Esophagus muscularis mucosa (tissue), 4 donors: ENCODE measurements at places on chromosomes 7 and 10.

- no peak for DNase-seq
Measured at GRCh38 chr10:109941236-109941862, 18.0 kb upstream of the XPNPEP1 start.

GRCh38 chr7:144534196-144534595 is 130.7 kb upstream of the NOBOX start:
- no peak for DNase-seq

DNA sequence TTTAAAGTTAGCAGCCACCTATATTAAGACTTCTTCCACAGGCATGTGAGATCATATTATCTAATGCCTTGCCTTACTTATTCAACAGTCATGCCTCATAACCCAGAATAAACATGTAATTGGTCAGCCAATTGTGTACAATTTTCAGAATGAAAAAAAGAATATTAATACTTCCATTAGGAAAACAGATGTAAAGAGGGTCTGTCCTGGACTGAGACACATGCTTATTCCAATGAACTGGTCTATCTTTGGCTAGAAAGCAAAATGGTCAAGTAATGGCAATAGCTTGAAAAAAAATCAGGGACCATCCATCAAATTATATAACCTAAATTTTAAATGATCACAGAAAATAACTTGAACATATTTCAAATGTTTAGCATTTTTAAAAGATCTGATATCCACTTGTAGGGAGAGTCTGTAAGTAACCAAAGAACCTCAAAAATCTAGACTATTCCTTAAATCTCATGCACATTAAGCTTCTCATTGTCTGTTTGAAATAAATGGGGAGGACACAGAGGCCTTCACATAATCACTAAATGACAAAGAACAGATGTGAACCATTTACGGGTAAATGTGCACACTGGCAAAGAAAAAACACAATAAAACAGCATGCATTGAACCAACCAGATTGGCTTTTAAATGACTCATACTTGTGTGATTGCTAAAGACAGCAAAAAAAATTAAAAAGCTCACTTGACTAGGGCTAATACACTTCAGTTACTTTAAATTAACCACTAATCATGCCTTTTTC is 568.8 kb upstream of the PCDH15 start:
- no peak for DNase-seq

DNA sequence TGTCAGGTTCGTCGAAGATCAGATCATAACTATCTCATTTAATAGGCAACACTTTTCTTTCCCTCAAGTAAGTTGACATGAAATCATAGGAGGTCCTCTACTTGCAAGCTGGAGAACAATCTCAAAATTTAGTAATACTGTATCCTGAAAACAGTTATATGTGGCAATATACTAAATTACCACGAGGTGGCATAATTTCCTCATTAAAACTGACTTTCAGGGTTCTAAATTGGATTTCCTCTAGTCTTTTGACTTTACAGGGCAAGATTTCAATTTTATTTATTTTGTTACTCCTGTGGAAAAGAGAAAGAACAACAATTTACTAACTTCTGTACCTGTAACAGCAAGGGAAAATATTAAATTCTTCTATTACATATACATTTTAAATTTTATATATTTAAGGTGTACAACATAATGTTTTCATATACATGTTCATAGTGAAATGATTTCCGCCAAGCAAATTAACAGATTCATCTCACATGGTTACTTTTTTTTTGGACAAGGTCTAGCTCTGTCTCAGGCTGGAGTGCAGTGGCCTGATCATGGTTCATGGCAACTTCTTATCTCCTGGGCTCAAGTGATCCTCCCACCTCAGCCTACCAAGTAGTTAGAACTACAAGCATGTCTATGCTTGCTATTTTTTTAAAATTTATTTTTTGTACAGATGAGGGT is 53.4 kb upstream of the CYP2C18 start:
- no peak for DNase-seq

DNA sequence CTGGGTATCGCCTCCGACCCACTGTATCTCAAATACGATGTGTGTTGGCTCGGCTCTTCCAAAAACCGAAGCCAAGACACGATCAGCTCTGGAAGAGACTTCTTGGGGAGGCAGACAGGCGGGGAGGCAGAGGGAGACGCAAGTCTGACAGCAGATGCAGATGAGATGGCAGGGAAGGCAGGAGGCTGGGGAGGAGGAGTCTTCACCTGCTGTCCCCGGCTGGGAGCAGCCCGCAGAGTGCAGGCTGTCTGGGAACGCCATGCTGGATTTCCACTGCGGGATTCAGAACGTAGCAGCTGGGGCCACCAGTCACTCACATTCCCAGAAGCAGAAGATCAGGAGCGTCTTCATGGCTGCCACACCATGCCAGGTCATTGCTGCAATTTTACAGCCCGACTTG is 29.4 kb downstream of the CTBP2 start:
- DNase-seq: no peak

DNA sequence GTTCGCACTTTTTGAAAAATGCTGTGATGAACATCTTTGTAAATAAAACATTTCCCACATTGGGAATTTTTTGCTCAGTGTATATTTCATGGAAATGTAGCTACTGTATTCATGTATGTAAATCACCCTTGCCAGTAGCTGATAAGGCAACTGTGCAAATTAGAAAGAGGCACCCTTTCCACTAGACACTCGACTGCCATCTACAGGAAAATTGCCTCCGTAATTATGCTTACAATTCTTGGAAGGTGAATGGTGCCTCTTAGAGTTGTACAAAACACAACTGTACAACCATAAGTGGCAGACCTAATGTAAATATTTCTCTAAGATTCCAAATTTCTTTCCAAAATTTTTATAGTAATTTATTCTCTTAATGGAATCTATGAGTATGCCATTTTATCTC is 491.7 kb downstream of the CCSER2 start:
- no peak for DNase-seq

DNA sequence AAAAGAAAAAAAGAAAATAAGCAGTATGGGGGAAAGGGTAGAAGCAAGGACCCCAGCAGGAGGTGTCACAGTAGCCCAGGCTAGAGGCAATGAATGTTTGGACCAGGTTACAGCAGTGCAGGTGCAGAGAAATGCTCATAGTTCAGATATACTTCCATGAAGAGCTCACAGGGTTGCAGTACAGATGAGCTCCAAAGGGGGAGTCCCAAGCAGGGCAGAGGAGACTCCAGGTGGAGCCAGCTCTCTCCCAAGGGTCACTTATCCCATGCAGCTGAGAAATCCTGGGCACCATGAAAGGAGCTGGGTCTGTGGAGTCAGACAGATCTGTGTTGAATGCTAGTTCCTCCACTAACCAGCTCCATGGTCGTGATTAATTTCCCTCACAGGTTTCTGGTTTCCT is 174.9 kb downstream of the C7orf25 start:
- DNase-seq: no peak

DNA sequence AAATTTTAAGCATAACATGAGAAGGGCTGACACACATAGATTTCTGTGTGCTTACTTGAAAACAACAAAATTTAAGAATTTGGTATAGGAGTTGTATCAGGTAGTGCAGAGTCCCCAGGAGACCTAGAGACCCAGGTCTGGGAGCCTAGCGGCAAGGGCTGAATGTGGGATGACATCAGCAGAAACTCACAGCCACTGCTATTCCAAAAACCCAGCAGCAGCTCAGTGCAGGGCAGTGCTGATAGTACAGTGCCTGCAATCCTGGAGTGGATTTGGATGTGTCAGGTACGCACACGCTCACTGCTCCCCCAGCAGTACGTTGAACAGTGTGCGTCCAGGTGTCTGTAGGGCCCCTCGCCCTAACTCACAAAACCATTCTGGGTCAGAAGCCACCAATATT is 87.1 kb downstream of the EGFR start:
- no peak for DNase-seq

DNA sequence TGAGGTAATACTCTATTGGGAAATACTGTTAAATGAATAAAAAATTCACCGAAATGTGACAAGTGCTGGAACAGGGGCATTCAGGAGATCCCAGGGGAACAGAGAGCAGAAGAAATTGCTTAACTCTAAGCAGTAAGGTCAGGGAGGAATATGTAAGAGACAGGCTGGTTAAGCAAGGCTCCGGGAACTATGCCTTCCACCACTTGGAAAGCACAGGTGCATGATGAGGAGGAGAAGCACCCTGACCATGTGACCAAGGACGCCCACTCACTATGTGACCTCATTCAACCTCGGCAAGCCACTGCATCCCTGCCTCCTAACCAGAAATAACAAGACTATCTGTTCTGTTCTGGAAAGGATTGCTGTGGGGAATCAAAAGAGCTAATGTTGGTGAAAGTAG is 218.4 kb downstream of the ELMO1 start:
- DNase-seq: no peak

GRCh38 chr7:128234476-128235026 is 6.5 kb upstream of the LEP start:
- DNase-seq: no peak

GRCh38 chr7:35356495-35356894 is 102.6 kb upstream of the TBX20 start:
- DNase-seq: no peak

DNA sequence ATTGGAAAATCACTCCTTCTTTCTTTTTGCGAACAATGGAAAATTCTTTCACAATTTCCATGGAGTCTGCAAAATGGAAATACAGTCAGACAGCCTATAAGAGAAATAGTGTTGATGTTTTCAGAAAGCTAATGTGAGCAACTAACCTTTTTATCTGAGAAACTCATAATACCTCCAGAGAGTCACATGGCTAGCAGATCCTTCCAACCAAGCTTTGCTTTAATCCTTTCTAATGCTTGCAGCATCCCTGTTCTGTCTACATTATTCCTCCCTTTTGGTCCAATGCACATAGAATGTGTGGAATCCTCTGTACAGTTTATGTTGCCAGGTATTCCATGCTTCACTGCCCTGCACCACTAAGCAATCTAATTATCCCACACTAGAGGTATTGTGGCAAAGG is 717.5 kb upstream of the LRRN3 start:
- no peak for DNase-seq

GRCh38 chr10:50552771-50553535 is 70.8 kb downstream of the SGMS1 start:
- DNase-seq: no peak

DNA sequence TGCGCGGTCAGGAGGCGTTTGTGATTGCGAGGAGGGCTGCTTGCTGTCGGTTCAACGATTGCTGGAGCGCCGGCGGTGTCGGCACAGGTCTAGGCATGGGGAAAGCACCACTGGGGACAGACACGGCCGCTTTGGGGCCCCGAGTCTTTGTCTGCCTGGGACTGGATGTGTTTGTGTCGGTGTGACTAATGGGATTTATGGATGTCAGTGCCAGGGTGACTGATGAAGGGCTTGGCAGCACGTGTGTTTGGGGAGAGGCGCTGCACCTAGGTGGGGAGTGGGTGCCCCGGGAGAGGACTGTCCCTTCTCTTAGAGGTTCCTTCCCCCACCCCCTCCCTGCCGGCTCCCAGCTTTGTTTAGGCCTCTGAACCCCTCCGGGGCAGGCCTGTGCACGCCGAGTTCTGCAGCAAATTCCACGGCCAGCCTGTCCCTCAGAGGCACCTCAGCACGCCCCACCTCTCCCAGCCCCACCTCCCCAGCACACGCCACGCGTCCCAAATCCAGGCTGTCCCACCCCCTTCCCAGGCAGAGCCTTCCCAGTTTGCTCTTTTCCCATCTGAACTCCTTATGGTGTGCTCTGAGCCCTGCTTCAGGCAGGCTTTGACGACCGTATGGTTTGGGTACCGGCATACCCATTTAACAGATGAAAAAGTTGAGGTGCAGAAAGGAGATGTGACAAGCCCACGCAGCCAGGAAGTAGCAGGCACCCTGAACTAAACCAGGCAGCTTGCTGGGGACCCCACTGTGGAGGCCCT is 6.4 kb upstream of the TNRC18 start:
- no peak for DNase-seq

DNA sequence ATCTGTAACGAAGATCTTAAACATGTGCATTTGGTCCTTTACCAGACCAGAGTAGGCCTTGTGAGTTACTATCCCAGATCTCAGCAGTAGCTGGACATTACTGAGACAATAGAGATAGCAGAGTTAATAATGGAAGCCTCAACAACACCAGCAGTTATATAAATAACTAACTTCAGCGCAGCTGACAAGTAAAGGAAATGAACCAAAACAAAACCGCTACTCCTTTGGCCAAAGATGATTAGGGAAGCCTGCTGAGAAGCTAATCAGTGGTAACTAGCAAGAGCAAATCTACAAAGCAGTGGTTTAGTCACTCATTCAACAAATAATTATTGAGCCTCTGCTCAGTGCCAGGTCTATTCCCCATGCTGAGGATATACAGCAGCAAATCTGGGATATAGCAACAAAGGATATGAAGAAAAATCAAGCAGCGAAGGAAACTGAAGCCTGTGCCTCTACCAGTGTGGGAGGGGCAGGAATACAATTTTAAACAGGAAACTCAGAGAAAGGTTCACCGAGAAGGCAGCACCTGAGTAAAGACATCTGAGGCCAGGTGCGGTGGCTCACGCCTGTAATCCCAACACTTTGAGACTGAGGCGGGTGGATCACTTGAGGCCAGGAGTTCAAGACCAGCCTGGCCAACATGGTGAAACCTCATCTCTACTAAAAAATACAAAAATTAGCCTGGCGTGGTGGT is 103.6 kb downstream of the ELMO1 start:
- no peak for DNase-seq

GRCh38 chr7:52639126-52639525 is 396.3 kb upstream of the POM121L12 start:
- no peak for DNase-seq

GRCh38 chr7:137879357-137880158 is 32.8 kb upstream of the DGKI start:
- DNase-seq: no peak

- peak; percentile 74 for DNase-seq
Measured at GRCh38 chr10:413662-414071, 275.8 kb downstream of the DIP2C start.

- DNase-seq: no peak
Measured at GRCh38 chr7:94060752-94061151, 56.6 kb upstream of the BET1 start.

- no peak for DNase-seq
Measured at GRCh38 chr7:191105-191980, 1.0 kb upstream of the FAM20C start.

- no peak for DNase-seq
Measured at GRCh38 chr7:106166651-106167342, 54.7 kb upstream of the SYPL1 start.

- no peak for DNase-seq
Measured at GRCh38 chr10:7763929-7764328, 23.9 kb downstream of the KIN start.

DNA sequence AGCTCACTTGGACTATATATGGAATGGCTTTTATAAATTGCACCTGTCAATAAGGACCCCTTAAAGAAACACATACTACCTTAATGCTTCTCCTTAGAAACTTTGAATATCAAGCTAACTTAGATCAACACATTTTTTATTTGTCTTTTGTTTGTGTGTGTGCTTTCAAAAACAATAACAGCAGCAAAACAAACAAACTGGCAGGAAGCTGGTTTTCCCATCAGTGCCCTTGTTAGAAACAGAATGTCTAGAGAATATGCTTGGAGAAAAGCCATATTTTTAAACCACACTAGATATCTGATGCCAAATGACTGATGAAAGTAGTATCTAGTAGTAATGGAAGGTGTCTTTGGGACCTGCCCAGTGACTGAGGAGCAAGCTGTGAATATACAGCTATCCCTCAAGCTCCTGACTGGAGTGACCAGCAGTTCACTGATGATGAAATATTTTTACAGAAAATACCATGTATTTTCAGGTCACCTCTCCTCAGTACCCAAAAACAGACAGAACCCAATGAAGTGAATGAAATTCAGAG is 1.0 kb downstream of the PDE1C start:
- no peak for DNase-seq
